ENCODE measurements at places on chromosomes 6 and 20. TPM values are rescaled to one million over a fixed set of nuclear protein-coding genes. Genes with fewer than 3 reads are reported as not detected.

The RAMACL gene
- 8.5 TPM for total RNA-seq

The LHFPL5 gene
- total RNA-seq: not detected

The SLC17A2 gene
- not detected for total RNA-seq

DNA sequence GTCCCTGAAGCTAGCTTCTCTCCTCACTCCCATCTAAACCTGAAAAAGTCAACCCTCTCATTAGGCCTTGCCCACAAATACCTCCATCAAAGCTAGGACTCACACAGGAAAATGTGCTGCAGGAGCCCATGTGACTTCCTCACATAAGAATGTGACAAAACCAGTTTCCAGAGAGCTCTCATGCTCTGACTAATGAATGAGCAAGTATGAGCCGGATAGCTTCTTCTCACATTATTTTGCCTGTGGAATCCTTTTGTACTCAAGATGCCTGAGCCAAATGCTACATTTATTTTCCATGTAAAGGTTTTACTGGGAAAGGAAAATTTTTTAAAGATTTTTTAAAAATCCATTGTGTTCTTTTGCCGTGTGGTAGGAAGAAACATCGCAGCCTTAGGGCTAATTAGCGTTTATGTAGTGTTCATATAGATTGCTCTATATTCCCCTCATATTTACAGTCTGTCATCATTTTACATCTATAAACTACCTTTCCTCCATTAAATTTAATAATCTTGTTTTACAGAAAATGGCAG is 68.6 kb upstream of the CCN6 start:
- no peak for DNase-seq

GRCh38 chr6:1024587-1024986 is 287.3 kb upstream of the FOXQ1 start:
- no peak for DNase-seq

DNA sequence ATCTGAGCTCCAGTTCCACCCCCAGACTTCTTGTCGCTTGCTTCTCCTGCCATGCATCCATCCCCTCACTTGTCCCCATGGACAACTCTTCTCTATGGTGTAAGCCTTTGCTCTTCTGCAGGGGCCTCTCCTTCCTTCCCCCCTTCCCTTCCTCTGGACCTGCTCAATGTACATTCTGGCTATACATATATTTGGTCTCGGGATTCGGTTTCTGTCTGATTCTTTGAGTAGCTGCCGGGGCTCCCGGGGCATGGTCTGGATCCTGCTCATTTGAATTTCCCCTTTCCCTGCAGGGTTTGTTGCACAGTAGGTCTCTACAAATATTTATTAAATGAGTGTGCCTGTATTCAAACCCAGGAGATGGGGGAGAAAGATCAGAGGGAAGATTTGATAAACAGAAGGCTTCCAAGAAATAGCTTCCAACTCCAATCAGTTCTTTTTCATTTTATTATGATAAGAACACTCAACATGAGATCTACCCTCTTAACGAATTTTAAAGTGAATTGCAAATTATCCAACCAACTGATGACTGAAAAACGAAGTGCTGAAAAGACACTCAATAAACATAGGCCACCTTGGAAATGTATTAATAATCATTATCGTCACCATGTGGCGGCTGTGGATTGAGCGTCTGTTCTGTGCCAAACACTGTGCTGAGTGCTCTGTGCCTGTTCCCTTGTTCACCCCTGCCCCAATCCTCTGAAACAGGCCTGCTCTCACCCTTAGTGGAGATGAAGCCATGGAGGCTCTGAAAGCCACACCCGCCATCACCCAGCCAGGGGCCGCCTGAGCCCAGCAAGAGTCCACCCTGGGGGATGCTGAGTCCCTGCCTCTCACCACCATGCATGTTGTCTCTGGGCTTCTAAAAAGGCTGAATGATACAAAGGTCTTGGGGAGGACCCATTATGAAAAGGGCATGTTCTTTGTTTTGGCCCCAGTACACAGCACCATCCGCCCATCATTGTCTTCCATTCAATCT is 34.3 kb upstream of the APCDD1L start:
- no peak for DNase-seq

GRCh38 chr6:125640441-125641150 is 108.8 kb upstream of the HEY2 start:
- DNase-seq: no peak

- DNase-seq: no peak
Measured at GRCh38 chr6:143007646-143008045, 53.0 kb upstream of the AIG1 start.

GRCh38 chr20:46007671-46008070 is 1.0 kb upstream of the MMP9 start:
- DNase-seq: no peak

- no peak for DNase-seq
Measured at GRCh38 chr20:9412309-9412708, 102.1 kb upstream of the LAMP5 start.

DNA sequence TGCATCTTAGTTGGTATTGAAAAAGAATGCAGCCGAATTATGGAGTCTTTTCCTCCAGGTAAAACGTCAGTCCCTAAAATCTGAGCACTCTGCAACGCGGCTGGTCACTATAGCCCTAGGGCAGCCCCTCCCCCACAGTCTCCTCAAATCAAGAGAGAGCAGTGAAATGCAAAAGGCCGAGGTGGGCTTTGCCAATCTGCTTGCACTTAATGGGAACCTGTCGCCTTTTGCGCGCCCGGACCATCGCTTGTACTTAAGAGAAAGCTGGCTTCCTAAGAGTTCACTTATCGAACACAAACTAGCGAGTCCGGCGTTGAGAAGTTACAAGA is 447 bp downstream of the MCM3 start:
- peak; percentile 33 for DNase-seq

GRCh38 chr20:49758781-49759180 is 45.1 kb upstream of the B4GALT5 start:
- no peak for DNase-seq

DNA sequence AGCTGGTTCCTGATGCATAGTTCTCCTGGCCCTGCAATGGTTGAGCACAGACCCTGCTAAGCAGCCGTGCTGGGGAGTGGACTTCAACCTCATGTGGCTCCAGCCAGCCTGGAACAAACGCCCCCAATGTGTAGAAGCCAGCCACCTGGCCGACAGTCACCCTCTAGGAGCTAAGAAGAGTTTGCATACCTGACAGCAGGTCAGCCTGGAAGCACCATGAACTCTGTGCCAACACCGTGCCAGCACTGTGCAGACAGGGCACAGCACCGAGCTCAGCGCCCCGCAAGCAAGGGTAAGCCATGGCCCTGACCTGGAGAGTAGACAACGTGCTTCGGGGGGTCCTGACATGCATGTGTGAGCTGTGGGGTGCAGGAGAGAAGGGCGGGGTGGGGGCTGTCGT is 356.3 kb downstream of the ZFAND3 start:
- no peak for DNase-seq

Data from tibial nerve (tissue), 4 donors.